Naive thymus-derived CD4-positive, alpha-beta T cell (primary cell): ENCODE measurements at places on chromosomes 3 and 15. TPM values are rescaled to one million over a fixed set of nuclear protein-coding genes. Genes with fewer than 3 reads are reported as not detected.

GRCh38 chr15:38050529-38051448 is 116.3 kb downstream of the TMCO5A start:
- no peaks in the 10 kb centered on the region for H3K36me3 ChIP-seq
- H3K4me3 ChIP-seq = no peak overlapping the region
- no peak for DNase-seq

SLC28A2 gene
- not detected in 2 replicates for total RNA-seq

GABRB3 gene
- total RNA-seq = not detected

DNA sequence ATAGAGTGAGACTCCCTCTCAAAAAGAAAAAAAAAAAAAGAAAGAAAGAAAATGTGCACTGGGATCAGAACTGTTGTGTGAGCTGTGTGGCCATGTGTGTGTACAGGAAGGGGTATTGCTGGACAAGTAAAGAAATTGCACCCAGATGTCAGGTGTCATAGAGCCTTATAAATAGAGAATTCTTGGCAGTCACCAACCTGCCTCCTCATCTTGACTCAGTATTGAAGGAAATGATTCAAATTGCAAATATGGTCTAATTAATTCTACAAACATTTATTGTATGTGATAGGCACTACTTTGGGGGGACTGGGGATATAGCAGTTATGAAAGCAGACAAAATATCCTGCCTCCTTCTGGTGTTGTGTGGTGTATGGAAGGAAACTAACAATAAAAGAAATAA is 243.8 kb upstream of the TTC14 start:
- no peaks in the 10 kb centered on the region for H3K36me3 ChIP-seq
- no peak overlapping the region for H3K4me3 ChIP-seq
- no peak overlapping the region for H3K27ac ChIP-seq
- no peaks in the 10 kb centered on the region for H3K4me1 ChIP-seq

- H3K36me3 ChIP-seq = no peaks in the 10 kb centered on the region
- H3K27ac ChIP-seq = no peak overlapping the region
- no peak for DNase-seq
- H3K27me3 ChIP-seq = no peaks in the 10 kb centered on the region
- H3K4me1 ChIP-seq = no peaks in the 10 kb centered on the region
- no peak overlapping the region for H3K4me3 ChIP-seq
These were observed 181.6 kb downstream of the CFAP20DC start for GRCh38 chr3:58868097-58868779.

HTR3E gene
- not detected for total RNA-seq

- DNase-seq = no peak
- H3K27ac ChIP-seq = no peak overlapping the region
- H3K36me3 ChIP-seq = no peaks in the 10 kb centered on the region
- no peaks in the 10 kb centered on the region for H3K27me3 ChIP-seq
- no peak overlapping the region for H3K4me3 ChIP-seq
- peaks cover 32% of the 10 kb centered on the region for H3K4me1 ChIP-seq
These were observed 124.8 kb downstream of the RBPMS2 start for GRCh38 chr15:64650552-64650951.

- peaks cover 24% of the 10 kb centered on the region for H3K4me1 ChIP-seq
- no peak overlapping the region for H3K27ac ChIP-seq
- DNase-seq = no peak
These were observed 5.2 kb downstream of the NKTR start for GRCh38 chr3:42605546-42606173.

DNA sequence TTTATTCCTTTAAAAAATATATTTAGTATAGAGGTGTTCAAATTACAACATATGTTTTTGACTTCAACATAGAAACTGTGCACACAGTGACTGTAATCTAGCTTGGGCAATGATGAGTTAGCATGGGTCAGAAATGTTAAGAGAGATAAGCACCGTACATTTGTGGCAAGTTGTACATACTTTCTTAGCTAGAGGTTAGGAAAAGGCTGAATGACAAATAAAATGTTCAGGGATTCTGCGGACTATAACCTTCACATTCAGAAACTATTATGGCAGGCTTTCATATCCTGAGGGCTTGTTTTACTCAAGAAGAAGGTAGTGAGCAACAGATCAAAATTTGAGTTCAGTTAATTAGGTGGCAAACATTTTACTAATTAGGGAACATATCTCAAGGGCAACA is 379.7 kb upstream of the EPHA6 start:
- H3K36me3 ChIP-seq = no peaks in the 10 kb centered on the region
- H3K4me3 ChIP-seq = no peak overlapping the region
- H3K27ac ChIP-seq = no peak overlapping the region
- DNase-seq = no peak
- H3K27me3 ChIP-seq = no peaks in the 10 kb centered on the region
- H3K4me1 ChIP-seq = no peaks in the 10 kb centered on the region

- no peak overlapping the region for H3K4me3 ChIP-seq
- no peak overlapping the region for H3K27ac ChIP-seq
- no peaks in the 10 kb centered on the region for H3K27me3 ChIP-seq
- H3K36me3 ChIP-seq = no peaks in the 10 kb centered on the region
- DNase-seq = peak; percentile 2
These were observed 138.7 kb downstream of the PEX5L start for GRCh38 chr3:179898024-179898423.

DNA sequence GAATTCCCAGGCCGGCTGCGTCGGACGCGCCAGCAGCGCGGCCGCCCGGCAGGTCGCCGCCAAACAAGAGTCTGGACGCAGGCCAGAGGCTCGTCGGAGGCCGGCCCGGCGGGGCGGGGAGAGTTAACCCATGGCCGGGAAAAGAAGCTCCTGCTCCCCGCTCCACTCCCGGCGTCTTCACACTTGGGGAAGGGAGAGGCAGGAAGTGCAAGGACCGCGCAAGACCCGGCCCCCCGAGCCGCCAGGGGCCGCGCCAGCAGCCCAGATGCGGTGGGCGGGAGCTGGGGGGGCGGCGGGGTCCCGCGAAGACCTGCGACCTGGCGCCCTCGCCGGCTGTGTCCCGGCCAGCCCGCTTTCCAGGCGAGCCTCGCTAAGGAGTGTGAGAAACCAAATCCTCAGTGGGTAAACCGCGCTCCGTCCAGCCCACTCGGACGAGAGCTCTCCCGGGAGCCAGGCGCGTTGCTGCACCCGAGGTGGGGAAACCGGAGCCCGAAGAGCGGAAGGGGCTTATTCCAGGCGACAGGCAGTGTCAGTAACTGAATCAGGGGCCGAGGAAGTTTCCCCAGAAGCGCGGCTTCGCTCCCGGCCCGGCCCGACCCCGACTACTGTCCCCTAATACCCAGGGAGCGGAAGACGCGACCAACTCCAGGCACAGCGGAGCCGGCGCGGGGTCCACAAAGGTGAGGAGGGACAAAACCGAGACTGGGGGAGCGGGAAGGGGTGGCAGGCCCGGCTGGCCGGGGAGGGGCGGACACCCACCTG is 721 bp downstream of the ADAMTS7 start:
- no peak for DNase-seq
- H3K4me1 ChIP-seq = no peaks in the 10 kb centered on the region
- no peaks in the 10 kb centered on the region for H3K36me3 ChIP-seq
- H3K27ac ChIP-seq = no peak overlapping the region
- H3K4me3 ChIP-seq = peak overlapping the region; percentile 37
- peaks cover 3% of the 10 kb centered on the region for H3K27me3 ChIP-seq

JMJD7 gene
- total RNA-seq = 52.1 TPM

TUSC7 gene
- not detected in 2 replicates for total RNA-seq

DNA sequence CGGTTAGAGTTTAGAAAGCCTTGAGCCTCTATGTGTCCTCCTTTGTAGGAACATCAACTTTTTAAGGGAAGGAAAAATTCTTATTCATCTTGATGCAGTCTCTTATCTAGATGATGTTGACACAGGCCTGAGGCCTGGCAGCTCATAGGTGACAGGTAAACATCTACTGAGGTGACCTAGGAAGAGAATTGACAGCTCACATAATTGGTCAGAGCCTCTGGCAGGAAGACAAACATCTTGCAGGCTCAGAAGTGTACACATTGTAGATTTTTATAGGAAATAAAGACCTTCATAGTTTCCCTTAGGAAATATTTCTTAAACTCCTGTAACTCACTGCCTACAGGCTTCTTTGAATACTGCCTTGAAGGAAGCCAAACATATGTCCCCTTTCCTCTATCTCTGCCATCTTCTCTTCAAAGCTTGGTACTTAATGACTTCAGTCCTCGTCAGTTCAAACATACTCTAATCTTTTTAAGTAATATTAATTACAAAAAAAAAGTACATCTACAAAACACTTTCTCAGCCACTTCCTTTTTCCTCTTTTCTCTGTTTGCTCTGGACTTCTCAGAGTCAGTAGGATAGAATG is 341.3 kb downstream of the TBL1XR1 start:
- no peak for DNase-seq
- no peak overlapping the region for H3K27ac ChIP-seq
- no peak overlapping the region for H3K4me3 ChIP-seq
- H3K4me1 ChIP-seq = no peaks in the 10 kb centered on the region

DNA sequence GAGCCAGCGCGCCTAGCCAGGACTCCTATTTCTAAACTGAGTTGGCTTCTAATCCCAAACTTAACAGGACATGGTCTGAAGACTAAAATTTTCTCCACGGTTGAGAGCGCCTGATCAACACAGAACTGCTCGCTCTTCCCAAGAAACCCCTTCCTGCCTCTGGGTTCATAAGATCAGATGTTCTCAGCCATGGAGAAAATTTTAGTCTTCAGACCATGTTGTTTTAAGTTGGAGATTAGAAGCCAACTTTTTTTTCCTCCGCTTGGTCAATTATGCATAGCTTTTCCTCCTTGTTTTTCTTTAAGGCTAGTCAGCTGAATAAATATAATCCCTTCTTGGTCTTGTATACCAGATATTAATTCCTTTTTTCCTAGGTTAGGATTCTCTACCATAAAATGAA is 356.6 kb upstream of the ADAMTS9 start:
- H3K4me3 ChIP-seq = no peak overlapping the region
- no peak overlapping the region for H3K27ac ChIP-seq
- no peaks in the 10 kb centered on the region for H3K27me3 ChIP-seq
- no peaks in the 10 kb centered on the region for H3K36me3 ChIP-seq
- no peak for DNase-seq

DNA sequence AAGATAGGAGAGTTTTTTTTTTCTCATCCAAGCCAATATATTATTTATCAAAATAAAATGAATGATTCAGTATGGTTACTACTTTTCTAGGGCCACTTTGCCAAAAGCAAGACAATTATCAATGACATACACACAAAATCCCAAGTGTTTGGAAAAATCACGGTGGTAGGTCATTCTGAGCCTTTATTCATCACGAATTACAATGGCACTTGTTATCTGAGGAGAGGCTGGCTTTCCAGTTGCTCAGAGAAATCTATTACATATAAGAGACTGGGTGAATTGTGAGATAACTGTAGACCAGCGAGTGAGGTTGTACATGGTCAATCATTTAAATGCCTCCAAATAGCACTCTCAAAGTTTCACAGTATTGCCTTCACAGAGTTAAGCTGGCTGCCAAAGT is 20.4 kb upstream of the FGF12 start:
- no peak overlapping the region for H3K27ac ChIP-seq
- H3K36me3 ChIP-seq = no peaks in the 10 kb centered on the region
- no peaks in the 10 kb centered on the region for H3K4me1 ChIP-seq

DNA sequence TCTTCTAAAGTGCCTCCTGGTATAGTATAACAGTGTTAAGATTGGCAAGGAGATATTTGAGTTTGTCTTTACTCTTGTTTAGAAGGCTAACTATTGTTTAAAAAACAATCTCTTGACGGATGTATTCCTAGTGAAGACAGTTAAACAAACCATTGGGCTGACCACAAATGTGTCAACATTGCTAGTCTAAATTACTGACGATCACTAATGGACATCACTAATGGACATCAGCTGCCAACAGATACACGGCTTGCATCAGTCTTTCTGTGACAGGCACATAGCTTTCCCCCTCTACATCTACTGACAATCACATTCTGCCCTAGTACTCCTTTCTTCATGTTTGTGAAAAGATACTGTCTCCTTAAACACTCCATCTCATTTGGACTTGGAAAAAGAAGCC is 57.1 kb upstream of the ETV5 start:
- H3K4me3 ChIP-seq = no peak overlapping the region
- no peaks in the 10 kb centered on the region for H3K36me3 ChIP-seq
- DNase-seq = no peak
- no peaks in the 10 kb centered on the region for H3K27me3 ChIP-seq
- H3K27ac ChIP-seq = no peak overlapping the region
- H3K4me1 ChIP-seq = no peaks in the 10 kb centered on the region

DNA sequence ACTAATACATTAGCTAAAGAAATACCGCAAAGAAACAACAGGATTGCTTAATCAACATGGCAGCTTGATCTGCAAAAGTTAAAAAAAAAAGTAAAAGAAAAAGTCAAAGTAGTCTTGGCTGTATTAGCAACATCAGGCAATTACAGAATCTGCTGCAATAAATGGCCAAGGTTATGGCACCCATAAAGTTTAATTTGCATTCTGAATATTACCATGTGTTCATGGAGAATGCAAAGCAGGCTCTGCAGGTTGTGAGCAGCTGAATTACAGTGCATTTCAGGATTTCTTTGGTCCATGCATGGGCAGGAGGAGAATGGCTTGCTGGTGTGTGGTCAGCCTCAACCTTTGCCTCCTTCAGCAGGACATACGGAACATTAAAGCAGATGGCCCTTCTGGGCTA is 199.1 kb upstream of the AZI2 start:
- H3K4me3 ChIP-seq = no peak overlapping the region
- H3K36me3 ChIP-seq = no peaks in the 10 kb centered on the region
- no peak overlapping the region for H3K27ac ChIP-seq
- H3K4me1 ChIP-seq = no peaks in the 10 kb centered on the region
- no peak for DNase-seq

GRCh38 chr15:39583596-39584265 is 2.9 kb downstream of the THBS1 start:
- H3K4me3 ChIP-seq = no peak overlapping the region
- H3K4me1 ChIP-seq = peaks cover 11% of the 10 kb centered on the region
- no peaks in the 10 kb centered on the region for H3K27me3 ChIP-seq
- no peak for DNase-seq
- H3K36me3 ChIP-seq = no peaks in the 10 kb centered on the region

MEIS2 gene
- total RNA-seq = not detected

TIMP4 gene
- total RNA-seq = not detected

DNA sequence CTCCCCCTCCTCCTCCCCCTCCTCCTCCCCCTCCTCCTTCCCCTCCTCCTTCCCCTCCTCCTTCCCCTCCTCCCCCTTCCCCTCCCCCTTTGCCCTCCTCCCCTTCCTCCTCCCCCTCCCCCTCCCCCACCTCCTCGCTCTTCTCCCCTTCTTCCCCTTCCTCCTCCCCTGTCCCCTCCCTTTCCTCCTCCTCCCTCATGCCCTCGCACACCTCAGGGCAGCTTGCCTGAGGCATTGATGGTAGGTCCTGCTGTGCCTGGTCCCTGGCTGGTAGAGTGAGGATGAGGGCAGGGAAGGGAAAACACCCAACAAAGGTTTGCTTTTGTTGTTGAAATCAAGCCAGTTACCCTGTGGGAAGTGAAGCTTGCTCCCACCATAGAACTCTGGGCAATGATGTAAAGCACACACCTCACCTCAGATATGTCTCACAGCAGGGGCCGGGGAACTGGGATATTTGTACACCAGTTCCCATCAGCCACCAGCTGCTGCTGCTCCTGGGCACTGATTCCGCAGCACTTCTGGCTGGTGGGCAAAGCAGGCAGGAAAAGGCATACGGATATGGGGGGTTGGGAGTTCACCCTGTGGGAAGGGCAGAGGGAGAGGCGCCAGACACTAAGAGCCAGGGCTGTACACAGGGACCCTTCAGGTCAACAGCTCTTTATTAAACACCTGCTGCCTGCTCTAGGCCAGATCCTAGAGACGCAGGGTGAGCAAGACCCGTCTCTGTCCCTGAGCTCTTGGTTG is 13.8 kb downstream of the ISG20 start:
- H3K36me3 ChIP-seq = no peaks in the 10 kb centered on the region
- peak overlapping the region; percentile 59 for H3K27ac ChIP-seq
- no peak for DNase-seq
- H3K4me1 ChIP-seq = peaks cover 92% of the 10 kb centered on the region
- no peaks in the 10 kb centered on the region for H3K27me3 ChIP-seq

- no peak for DNase-seq
- H3K4me1 ChIP-seq = no peaks in the 10 kb centered on the region
- no peak overlapping the region for H3K27ac ChIP-seq
- no peak overlapping the region for H3K4me3 ChIP-seq
- H3K36me3 ChIP-seq = no peaks in the 10 kb centered on the region
- H3K27me3 ChIP-seq = no peaks in the 10 kb centered on the region
These were observed 67.3 kb downstream of the PTPRG start for GRCh38 chr3:61628636-61629035.
